ENCODE measurements at places on chromosomes 2 and 18.

DNA sequence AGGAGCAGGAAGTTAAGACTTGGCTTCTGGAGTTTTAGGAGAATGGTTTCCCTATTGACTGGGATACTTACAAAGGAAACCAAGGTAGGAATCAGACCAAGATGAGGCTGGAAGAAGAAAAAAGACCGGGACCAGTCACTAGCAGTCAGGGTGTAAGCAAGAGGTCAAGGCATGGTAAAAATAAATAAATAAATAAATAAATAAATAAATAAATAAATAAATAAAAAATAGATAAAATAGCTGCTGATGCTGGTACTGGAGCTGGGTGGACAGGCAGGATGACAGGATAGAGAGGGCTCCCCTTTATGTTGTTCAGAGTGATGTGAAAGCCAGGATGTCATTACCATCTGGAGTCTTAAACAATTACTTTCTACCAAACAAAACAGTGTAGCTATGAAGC lies 89.9 kb downstream of the MYO5B start:
- no peak for DNase-seq

- DNase-seq, result no peak
Observed at GRCh38 chr2:69798909-69799526, 30.4 kb upstream of the GMCL1 start.

DNA sequence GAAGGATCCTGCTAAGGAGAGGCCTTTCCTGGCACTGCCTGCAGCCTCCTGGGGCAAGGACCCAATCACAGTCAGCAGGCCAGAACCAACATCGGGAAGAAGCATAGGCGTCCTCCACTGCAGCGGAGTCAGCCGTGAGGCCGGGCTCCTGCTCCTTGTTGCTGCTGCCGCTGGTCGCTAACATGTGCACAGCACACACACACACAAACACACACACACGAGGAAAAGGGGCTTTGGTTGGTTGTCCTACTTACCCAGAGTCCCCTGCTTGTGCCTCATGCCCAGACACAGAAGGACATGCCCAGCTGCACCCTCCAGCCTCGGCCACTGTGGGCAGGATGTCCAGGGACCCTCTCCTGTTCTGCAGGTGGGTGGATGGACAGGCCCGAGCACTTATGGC lies 209.4 kb downstream of the GLI2 start:
- no peak for DNase-seq

GRCh38 chr2:136005462-136006196 lies 20.2 kb upstream of the DARS1 start:
- DNase-seq, result no peak

GRCh38 chr18:49817947-49818346 lies 4.6 kb upstream of the ACAA2 start:
- DNase-seq, result no peak

GRCh38 chr2:233745073-233745755 lies 14.9 kb upstream of the UGT1A1 start:
- no peak for DNase-seq

DNA sequence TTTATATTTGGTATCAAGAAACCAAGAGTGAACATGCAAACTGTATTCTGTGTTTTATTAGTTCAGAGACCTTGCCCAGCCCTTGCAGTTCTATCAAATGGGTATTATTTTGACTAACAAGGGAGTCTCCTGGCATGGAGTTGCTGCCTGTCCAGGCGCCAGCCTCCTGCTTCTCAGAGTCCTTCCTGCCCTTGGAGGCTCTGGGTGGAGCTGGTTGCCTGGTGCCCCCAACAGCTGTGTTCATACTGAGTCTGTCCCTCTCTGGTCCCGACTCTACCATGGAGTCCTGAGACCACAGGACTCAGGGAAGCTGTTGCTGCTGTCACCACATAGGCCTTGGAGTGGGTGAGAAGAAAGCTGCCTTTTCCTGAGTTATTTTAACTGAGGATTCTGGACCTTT lies 26.3 kb upstream of the GREB1 start:
- DNase-seq, result no peak

All from stimulated activated CD8-positive, alpha-beta memory T cell treated with anti-CD3 and anti-CD28 coated beads, Interleukin-15, amount 100 ng/mL, for 4 hours (primary cell).